ENCODE measurements at places on chromosomes 13 and 19.

DNA sequence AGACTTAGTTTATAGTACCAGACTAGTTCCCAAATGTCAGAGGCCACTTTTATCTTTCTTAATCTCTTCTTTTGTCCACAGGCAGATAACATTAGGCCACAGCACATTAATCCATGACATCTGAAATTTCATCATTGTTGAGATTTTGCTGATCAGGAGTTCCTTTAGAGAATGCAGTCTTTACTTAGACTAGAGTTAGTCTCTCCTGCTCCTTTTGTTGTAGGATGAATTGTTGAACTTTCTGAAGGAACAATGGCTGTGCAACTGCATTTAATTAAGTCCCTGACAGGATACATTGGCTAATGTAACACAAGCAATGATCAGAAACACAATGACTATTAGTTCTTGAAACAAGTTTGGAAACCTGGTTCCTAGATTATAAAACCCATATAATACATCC lies 266.3 kb downstream of the PCDH20 start:
- DNase-seq: no peak

DNA sequence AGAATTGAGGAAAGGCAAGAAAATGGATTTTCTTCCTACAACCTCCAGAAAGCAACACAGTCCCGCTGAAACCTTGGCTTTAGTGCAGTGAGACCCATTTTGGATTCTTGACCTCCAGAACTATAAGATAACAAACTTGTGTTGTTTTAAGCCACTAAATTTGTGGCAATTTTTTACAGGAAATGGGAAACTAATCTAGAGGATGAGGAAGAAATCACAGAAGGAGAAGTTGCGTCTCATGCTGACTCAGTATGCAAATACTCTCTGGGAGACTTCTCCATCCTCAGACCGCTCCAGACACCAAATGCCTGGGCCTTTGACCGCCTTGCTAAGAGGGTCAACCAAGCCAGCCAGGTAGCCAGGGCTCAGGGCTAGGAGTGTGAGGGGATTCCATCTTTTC lies 13.1 kb upstream of the CEACAM16 start:
- DNase-seq: peak; percentile 89

- DNase-seq: no peak
Measured at GRCh38 chr13:47000165-47000564, 103.3 kb upstream of the HTR2A start.

DNA sequence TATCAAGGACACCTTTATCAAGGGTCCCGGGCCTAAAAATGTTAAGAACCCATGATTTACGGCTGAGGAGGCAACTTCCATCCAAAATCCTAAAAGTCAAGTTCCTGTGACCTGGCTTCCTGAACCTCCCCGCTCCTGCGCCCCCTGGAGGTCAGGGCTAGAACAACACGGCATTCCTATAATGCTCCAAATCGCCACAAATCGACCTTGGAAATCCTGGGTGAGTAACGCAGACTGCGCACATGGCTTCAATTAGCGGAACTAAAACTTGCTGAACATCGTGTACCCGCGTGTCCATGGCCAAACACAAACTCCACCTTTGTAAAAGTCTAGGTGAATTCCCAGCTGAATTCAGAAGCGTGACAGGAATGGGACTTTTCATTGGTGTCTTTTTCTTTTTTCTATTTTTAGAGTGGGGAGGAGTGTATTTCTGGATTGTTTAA lies 4.3 kb upstream of the C5AR1 start:
- peak; percentile 91 for DNase-seq

- DNase-seq: no peak
Measured at GRCh38 chr13:71437704-71438103, 429.3 kb downstream of the DACH1 start.

DNA sequence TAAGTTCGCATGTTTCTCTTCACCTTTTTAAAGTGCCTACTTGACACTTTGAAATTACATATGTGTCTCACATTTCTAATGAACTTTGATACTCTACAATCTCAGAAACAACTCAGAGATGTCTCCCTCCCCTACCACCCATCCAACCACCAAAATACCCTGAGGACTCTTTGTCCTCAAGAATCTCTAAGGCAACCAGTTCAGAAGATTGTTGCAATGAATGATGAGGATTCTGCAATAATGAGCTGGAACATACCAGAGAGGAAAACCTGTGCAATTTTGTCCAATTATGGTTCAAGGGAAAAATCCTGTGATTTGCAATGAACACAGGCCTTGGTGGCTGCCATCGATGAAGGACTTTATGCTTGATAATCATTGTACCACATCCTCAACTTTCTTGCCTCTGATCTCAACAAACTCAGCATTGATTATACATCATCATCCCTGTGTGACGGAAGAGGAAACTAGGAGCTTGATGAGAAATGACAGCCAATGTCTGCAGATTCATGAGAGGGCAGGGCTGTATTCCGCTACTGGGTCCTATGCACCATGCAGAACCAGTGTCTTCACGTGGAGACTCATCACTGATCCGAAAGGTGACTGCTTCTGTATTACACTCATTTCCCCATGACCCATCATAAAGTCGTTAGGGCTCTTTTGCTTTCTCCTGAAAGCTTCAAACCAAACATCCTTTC lies 1.1 kb downstream of the FPR1 start:
- DNase-seq: peak; percentile 43

DNA sequence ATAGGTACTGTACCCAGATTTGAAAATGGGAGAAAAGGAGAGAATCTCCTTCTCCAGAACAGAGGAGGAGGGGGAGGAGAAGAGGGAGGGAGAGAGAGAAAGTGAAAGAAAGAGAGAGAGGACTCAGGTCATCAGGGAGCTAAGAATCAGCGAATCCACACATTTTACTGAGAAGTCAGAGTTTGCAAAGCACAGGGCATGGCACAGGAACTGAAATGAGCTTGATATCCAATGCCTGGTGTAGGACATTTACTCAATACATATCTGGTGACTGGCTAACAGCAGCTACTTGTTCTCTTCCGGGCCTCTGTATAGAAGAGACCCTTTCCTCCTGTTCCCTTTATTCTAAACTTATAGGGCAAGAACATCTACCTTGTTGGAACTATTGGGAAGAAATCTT lies 375.1 kb downstream of the KLF5 start:
- no peak for DNase-seq

DNA sequence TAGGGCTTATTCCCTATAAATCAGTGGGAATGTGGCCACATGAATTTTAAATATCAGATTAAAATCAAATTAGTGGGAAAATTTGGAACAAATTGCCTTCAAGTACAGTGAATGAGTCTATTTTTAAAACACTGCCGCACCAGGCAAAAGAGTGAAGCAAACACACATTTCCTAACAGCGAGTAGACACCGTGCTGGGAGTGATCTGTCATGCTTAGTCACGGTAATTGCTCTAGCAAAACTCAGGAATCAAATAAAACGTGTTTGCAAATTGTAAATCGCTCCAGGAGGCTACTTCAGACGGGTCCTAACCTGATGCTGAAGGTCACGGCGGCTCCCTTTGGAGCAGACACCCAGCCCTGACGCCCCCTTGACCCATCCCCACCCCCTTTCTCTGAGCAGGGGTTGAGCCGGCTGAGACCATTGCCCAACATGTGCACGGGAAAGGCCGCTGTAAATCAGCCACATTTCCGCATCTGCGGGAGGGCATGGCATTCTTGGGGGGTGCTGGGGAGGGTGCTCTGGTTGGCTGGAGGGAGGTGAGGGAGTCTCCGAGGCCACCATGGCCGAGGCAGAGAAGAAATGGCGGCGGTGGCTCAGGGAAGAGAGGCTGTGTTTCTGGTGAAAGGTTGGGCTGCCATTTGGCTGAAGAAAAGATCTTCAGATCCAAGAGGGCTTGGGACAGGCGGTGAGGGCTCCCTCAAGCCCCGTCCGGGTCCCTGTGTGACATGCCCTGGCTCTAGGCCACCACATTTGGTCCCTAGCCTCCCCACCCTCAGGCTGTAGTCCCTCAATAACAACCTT lies 8.9 kb downstream of the CEBPA start:
- DNase-seq: peak; percentile 86

GRCh38 chr13:97069050-97069815 lies 75.0 kb upstream of the OXGR1 start:
- DNase-seq: no peak

DNA sequence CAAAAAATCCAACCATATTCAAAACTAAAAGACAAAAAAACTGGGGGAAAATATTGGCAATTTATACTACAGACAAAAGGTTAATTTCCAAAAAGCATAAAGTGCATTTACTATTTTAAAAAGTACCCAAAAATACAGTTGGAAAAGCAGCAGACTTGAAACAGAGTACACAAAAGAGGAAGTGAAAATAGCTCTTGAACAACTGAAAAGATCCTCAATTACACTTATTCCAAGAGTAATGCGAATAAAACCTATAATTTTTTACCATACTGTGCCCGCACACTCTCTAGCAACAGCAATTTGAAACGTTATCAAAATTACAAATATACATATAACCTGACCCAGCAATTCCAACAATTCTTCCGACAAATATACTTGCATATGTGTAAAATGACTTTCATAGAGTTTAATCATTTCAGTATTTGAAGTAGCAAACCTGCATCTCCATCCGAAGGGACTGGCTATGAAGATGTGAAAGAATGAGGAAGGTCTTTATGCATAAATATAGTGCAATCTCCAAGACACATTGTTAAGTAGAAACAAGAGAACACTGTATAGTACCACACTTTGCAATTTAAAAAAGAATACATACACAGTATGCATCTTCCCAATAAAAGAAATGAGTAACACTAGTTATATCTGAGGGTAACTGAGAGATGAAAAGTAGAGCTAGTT lies 25.4 kb downstream of the ALG5 start:
- DNase-seq: peak; percentile 36

GRCh38 chr19:51071095-51071405 lies 6.2 kb upstream of the KLK13 start:
- no peak for DNase-seq

DNA sequence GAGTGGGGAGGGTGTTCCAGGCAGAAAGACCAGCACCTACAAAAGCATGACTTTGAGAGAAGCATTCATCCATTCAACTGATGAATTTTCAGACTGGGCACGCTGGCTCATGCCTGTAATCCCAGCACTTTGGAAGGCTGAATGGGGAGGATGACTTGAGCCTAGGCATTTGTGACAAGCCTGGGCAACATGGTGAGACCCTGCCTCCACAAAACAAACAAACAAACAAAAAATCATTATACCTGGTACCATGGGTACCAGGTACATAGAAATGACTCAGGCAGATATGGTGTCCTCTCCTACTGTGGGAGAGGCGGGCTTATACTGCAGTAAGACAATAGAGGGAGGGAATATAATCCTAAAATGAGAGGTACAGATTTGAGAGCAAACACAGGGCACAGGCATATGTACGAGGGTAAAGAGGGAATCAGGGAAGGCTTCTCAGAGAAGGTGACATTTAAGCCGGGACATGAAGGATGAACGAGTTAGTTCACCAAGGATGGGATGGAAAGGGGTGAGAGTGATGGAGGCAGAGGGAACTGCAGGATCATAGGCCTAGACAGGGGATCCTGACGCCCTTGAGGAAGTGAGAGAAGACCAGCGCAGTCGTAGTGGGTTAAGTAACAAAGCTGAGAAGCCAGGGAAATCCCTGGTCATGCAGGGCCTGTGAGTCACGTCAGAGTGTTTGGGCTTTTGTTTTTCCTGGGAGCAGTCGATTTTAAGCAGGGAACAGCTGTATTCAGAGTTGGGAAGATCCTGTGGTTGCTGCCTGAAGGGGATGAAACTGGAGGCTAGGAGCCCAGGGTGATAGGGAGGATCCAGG lies 2.9 kb downstream of the CYP2S1 start:
- DNase-seq: peak; percentile 90

- DNase-seq: peak; percentile 65
Measured at GRCh38 chr19:23116802-23117571, at the start of gene ZNF730. TSS of gene ZNF730 (plus strand) at chr19:23117025. CDS start at chr19:23117174, 149 bp downstream.

GRCh38 chr13:36130552-36131221 lies 495 bp downstream of the DCLK1 start:
- no peak for DNase-seq

DNA sequence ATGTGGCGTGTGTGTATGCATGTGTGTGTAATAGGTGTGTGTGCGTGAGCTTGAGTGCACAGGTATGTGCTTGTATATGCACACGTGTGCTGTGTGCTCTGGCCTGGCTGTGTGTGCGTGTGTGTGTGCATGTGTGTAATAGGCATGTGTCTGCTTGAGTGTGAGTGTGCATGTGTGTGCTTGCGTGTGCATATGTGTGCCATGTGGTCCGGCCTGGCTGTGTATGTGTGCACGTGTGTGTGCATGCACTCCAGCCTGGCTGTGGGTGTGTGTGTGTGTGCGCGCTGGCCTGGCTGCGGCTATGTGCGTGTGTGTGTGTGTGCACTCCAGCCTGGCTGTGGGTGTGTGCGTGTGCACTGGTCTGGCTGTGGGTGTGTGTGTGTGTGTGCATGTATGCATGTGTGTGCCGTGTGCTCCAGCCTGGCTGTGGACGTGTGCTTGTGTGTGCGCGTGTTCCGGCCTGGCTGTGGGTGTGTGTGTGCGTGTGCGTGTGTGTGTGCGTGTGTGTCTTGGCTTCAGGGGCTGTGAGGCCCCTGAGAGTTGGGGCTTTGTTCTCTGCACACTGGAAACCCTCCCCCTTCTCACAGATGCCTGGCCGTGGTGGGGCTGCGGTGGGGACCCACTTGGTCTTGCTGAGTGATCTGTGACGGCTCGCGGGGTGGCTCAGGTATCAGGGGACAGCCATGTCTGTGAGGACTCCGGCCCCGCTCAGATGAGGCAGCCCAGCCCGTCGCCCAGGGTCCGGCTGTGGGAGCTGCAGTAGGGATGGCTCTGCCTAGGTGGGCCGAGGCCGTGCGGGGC lies 8.2 kb downstream of the SPPL2B start:
- DNase-seq: no peak

DNA sequence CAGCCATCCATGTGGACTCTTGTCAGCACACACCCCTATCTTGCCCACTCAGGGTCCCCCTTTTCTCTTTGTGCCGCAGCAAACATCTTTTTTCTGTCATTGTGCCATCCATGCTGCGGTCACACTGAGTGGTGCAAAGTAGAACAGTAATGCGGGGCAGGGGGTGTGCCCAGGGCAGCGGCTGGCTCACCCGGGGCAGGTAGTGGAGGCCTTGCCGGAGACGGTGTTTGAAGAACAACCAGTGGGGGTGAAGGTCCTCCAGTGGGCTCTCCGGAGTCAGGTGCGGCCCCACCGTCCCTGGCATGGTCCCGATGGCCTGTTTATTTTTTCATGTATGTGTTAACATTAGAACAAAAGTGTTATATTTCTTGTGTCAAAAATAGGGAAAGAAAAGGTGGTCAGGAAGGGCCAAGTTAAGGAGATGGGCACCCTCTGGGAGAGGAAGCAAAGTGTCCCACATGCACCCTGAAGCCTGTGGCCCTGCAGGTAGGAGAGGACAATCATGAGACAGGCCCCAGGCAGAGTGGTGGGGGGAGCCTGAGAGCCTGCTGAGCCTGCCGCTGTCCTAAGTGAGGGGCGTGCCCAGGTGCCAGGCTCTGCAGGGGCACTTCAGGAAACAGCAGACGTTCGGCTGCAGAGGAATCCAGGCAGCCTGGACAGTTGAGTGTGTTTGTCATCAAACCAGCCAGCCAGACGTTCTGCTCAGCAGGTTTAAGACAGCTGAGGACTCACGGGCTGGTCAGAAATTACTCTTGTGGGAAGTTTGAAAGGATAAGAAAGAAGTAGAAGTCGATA lies 12.3 kb downstream of the TSSK6 start:
- DNase-seq: no peak
